ENCODE measurements at places on chromosomes 2 and 18.

DNA sequence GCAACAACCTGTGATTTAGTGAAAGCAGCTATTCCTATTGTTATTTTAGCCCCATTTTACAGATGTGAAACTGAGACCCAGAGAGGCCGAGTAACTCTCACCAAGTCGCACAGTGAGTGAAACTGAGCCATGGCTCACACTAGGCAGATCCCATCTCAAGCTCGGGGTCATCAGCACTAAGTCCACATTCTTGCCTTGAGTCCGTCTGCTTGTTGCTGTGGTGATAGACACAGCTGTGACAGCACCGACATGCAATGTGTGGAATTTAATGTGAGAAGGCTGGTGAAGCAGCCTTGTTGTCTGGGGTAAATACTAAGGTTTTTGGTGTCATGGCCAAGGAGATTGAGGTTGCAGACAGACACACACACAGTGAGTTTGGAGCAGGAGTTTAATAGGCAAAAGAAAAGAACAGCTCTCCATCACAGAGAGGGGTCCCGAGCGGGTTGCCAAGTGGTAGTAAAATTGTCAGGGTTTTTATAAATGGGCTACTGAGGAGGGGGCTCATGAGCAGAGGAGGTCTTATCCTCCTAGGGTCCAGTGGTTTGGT is 40.2 kb upstream of the GMCL1 start:
- DNase-seq, result no peak

- DNase-seq, result no peak
These were observed 116.3 kb downstream of the BCL11A start for GRCh38 chr2:60437080-60437696.

DNA sequence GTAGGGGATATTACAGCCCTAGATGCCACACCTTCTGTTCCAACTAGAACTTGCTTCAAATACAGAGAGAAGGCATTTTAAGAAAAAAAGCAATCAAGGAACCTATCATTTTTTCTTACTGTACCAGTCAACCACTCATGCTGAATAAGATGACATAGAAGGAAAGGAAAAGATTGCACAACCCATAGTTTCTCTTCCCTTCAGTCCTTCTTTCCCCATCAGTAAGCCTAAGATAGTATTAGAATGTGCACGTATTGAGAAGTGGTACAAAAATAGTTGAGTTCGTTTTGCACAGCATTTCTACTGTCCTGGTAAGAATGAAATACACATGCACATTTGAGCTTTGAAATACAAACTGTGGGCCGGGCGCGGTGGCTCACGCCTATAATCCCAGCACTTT is 27.0 kb upstream of the HK2 start:
- DNase-seq, result no peak

GRCh38 chr2:66696886-66697285 is 262.0 kb downstream of the MEIS1 start:
- DNase-seq, result no peak

GRCh38 chr2:33372940-33373553 is 103.4 kb upstream of the RASGRP3 start:
- no peak for DNase-seq

GRCh38 chr2:236107942-236108625 is 60.1 kb downstream of the GBX2 start:
- DNase-seq, result no peak

DNA sequence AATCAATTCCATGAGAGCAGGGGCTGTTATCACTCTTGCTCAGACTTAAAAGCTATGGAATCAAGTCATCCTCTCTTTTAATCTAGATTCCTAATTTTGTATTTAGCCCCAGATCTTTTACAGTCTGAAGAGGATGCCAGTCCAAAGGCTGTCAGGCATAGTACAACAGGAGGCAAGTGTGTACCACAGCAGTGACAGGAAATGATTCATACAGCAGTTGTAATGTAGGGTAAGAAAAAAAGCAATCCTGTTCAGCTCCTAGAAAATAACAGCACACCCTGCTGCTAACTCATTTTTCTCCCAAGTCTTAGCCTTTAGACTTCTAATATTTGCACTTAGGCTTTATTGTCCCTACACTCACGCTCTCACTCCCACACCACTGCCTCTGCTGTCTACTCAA is 127.8 kb upstream of the SYT4 start:
- DNase-seq, result no peak

DNA sequence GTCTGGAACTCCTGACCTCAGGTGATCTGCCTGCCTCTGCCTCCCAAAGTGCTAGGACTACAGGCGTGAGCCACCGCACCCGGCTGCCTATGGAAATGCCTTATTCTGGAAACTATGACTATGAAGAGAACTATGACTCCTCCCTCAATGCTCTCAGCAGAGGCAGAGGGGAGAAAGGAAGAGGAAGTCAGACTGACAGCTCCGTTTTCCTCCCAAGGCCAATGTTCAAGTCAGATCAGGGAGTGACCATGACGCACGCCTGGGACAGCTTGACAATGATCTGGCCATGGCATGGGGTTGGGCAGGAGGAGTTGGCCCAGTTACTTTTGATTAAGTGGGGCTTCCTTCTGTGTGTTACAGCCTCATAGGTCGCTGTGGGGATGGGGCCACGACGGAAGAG is 44.3 kb upstream of the MRPL33 start:
- DNase-seq, result no peak

GRCh38 chr2:222296911-222297599 is 1.7 kb downstream of the PAX3 start:
- DNase-seq, result no peak

- no peak for DNase-seq
These were observed 406.3 kb downstream of the CDH7 start for GRCh38 chr18:66156946-66157687.

- no peak for DNase-seq
These were observed 18.2 kb downstream of the IFIH1 start for GRCh38 chr2:162300266-162300665.

DNA sequence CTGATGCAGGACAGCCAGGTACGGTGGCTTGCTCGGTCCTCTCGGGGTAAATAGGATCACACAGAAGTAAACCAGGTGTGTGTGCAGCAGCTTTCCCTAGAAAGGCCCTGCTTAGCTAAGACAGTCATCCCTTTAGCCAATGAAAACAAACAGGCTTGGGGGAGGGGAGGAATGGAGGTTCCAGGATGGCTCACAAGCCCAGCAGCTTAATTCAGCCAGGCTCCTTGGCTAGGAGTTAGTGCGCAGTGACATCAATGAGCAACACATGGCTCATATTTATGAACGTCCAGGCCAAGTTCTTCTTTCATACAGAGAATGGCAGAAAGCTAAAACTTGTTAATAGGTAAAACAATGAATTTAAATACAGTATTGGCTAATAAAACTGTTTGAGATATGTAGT is 10.2 kb downstream of the IAH1 start:
- DNase-seq, result no peak

- no peak for DNase-seq
These were observed 103.6 kb downstream of the KYNU start for GRCh38 chr2:142981069-142981378.

DNA sequence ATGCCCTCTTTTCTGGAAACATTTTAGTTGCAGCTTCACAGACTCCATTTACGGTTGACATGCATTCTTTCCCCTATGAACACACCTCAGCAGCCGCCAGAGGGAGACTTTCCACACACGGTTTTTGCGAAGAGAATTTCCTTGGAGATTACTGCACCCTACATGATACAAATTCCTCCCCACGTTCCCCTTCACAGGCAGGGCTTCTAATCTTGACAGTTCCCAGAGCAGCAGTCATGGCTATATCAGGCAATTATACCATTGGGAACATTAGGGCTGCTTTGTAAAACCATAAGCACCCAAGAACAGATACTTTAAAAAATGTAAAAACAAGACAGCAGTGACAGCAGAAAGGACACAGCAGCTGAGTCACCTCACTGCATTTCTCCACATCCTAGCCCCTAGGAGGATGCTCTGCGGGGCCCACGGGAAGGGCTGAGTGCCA is 253.8 kb downstream of the TGIF1 start:
- no peak for DNase-seq

GRCh38 chr2:121051311-121051710 is 233.7 kb downstream of the TFCP2L1 start:
- DNase-seq, result no peak

GRCh38 chr2:64090264-64090663 is 54.0 kb downstream of the PELI1 start:
- DNase-seq, result no peak

GRCh38 chr2:65663831-65664407 is 231.5 kb upstream of the SPRED2 start:
- no peak for DNase-seq

DNA sequence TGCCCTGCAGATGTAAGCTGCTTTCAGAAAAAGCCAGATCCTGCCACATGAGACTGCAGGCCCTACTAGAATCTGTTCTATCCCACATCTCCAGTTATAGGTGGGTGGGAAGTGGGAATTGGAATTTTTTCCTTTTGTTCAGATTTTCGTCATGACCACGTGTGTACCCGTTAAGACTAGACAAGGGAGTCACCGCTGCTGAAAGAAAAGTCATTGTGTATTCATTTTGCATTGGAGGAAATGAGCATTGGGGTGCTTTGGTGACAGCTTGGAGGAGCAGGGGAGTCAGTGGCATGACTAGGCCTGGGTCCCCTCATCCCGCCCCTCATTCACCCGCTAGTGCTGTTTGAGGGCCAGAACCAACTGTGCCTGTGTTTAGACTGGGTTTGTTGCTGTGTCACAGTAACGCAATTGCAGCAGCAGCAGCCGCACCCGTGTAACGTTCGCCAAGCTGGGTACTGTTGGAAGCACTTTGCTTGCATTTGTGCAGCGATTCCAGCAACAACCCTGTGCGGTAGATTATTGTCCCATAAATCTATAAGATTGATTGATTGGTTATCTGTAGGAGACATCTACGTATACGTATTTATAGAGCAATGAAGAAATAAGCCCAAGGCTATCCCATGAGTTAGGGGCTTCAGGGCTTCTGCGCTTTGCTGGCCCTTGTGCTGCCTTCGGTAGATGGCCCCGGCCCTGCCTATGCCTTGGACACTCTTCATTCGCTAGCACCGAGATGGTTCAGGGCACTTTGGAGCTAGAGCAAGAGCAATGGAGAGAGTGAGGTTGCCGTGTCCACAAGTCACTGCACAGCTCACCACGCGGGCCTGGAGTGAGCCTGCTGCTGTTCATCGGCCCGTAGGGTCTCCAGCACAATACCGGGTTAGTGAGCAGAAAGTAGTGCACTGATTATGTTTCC is 194.9 kb downstream of the AGAP1 start:
- no peak for DNase-seq

DNA sequence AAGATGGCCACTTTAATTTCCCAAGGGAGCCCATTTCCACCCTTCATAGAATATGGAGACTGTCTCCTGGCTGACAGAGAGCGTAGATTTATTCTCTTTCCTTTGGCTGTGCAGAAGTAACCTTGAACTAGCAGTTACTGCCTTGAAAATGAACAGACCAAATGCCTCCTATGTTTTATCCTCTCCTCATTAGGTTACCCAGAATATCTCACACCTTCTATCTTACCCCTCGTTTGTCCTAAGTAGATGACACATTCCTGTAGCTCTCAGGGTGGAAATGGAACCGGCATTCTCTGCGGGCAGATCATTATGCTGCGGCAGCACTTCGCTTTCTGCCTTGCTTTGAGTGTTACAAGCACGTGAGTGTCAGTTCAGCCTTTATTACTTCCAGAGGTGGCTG is 336.5 kb downstream of the DCDC2C start:
- no peak for DNase-seq

- DNase-seq, result no peak
These were observed 226.6 kb downstream of the FAM210A start for GRCh38 chr18:13499803-13500202.

DNA sequence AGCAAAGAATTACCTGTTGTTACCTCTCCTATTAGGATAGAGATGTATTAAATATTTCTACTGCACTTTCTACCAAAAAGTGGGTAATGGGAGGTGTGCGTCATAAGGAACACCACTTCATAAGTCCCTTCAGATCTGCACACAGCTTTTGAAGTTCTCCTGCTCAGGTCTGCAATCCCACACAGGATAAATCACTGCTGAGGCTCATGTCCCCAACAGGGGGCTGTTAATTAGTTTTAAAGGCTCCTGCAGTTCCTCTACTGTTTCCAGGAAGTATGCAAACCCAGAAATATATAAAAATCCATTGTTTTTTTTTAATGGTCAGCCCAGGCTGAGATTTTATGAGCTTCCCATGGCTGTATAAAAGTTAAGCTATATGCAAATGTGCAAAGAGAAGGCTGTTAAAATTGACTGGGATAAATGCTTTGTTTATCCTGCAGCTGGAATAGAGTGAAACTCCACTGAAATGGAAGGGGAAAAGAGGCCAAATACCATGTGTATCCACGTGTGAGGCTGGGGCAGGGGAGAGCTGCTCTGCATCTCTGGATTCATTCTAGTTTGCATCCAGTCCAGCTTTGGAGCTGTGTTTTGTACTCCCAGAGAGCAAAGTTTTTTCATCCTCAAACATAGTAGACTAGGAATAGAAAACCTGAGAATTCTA is 903.7 kb downstream of the TDRD15 start:
- no peak for DNase-seq

DNA sequence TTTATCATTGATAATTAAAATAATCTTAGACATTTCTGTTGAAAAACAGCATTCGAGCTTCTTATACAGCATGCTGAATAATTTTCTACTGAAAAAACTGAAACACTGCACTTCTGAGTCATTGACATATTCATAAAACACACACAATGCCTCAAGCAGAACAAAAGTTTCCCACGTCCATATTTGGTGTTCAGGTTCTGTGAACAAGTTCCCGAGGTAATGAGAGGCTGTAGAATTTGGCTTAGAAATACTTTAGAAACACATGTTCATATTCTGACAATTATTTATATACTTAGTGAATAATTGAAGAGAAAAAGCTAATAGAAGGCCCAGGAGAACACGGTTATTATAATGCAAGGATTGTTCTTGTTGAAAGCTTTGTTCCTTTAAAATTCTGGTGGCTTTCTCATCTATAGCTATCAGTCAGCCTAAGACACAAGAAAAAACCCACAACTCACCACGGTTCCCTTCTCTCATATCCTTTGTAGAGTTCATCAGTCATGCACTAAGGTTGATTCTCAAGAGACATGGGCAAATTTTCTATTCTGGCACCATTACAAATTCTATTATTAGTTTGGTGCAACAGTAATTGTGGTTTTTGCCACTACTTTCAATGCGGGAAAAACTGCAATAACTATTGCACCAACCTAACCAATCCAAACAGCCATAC is 194.4 kb downstream of the TMX3 start:
- no peak for DNase-seq

GRCh38 chr2:80169811-80170594 is 134.5 kb downstream of the LRRTM1 start:
- DNase-seq, result no peak

Measured in NCI-H446 (cell line).